Dermis microvascular lymphatic vessel endothelial cell (primary cell): ENCODE measurements at places on chromosomes 3 and 15. TPM values are rescaled to one million over a fixed set of nuclear protein-coding genes. Genes with fewer than 3 reads are reported as not detected.

DNA sequence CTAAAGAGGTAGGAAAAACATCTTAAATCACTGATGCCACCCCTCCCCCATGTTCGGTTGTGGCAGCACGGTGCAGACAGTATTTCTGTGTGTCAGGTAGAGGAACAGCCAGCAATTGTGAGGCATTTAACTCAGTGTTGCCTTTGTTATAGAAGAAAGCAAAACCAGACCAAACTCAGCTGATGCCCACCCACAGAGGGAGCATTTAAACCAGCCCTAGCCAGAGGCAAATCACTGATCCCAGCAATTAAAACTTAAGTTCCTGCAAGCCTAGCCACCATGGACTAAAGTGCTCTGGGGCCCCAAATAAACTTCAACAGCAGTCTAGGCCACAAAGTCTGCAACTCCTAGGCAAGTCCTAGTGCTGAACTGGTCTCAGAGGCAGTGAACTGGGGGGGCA is 94.5 kb downstream of the CFAP20DC start:
- no peak for DNase-seq

- DNase-seq: no peak
Measured at GRCh38 chr3:156952011-156952410, 125.9 kb downstream of the LEKR1 start.

DNA sequence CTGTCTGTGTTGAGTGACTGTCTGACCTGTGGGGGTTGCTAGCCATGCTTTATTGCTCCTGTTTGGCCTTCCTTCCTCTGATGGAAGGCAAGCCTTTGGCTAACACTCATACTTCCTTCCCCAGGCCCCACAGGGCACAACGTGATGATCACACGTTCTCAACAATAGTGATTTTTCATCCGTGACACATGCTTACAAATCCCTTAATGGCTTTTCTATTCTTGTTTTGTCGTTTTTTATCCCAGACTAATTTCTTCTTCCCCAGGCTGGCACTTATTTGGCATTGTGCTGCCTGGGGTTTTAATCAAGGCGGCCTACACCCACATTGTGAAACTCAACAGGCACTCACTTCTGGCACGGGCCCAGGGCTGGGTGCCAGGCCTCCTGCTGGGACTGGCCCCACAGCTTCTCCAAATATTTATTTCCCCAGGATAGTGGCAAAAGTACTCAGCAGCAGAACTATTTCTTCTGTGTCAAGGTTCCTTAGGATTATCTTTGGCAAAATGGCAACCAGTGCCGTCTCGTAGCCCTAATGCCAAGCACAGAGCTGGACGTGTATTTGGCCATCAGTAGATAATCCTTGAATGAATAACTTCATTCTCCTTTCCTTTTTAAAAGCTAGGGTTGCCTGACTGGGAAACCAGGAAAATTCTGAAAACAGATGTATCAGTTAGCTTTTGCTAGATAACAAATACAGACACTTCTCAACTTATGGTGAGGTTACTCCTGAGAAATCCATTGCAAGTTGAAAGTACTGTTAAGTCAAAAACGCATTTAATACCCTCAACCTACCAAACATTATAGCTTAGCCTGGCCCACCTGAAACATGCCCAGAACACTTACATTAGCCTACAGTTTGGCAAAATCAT is 30.6 kb downstream of the CMTM7 start:
- DNase-seq: peak; percentile 89

Gene LRTM1
- total RNA-seq: not detected in 2 replicates
